Forelimb muscle (tissue), 1 donor: ENCODE measurements at places on chromosomes 2 and 18. TPM values are rescaled to one million over a fixed set of nuclear protein-coding genes. Genes with fewer than 3 reads are reported as not detected.

GRCh38 chr2:72689579-72690195 is 136.1 kb downstream of the EXOC6B start:
- no peak for DNase-seq

GRCh38 chr2:199814817-199815211 is 36.2 kb downstream of the FTCDNL1 start:
- no peak for DNase-seq

GRCh38 chr18:33914399-33914798 is 310.3 kb downstream of the NOL4 start:
- no peak for DNase-seq

GRCh38 chr2:160784034-160784433 is 290.4 kb upstream of the RBMS1 start:
- DNase-seq: no peak

GRCh38 chr18:73908323-73908722 is 239.3 kb downstream of the FBXO15 start:
- peak; percentile 14 for DNase-seq

- DNase-seq: no peak
These were observed 51.5 kb upstream of the PHLPP1 start for GRCh38 chr18:62663731-62664336.

DNA sequence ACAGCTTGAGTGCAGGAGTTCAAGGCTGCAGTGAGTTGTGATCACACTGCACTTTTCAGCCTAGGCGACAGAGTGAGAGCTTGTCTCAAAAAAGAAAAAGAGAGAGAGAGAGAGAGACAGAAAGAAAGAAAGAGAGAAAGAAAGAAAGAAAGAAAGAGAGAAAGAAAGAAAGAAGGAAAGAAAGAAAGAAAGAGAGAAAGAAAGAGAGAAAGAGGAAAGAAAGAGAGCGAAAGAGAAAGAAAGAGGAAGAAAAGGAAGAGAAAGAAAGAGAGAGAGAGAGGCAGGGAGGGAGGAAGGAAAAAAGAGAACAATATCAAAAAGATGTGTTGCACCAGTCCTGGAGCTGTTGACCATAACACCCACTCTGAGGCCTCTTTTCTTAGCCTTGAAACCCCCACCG is 89.8 kb upstream of the MBOAT2 start:
- no peak for DNase-seq

GRCh38 chr2:149451417-149452165 is 121.2 kb downstream of the LYPD6 start:
- no peak for DNase-seq

- no peak for DNase-seq
These were observed 25.0 kb upstream of the PPM1B start for GRCh38 chr2:44143701-44144100.

- no peak for DNase-seq
These were observed 40.0 kb upstream of the SULT1C3 start for GRCh38 chr2:108199726-108200125.

DNA sequence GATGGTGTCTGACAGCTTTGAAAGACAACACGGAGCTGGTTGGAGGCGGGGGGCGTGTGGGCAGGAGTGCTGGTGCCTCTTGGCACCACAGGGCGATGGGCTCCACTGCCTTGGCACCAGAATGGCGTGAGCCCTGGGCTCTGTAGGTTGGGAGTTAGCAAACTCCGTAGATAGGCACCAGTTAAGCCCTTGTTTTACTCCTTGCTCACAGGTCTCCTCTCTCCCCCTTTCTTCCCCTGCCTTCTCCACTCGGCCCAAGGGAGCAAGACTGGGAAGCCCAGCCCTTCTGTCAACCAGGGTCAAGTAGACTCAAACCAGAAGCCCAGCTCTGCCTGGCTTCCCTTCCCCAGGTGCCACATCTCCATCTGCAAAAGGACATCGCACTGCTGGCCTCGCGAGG is 281.7 kb upstream of the ID2 start:
- no peak for DNase-seq

- no peak for DNase-seq
These were observed 291.8 kb downstream of the ICOS start for GRCh38 chr2:204228169-204228886.

DNA sequence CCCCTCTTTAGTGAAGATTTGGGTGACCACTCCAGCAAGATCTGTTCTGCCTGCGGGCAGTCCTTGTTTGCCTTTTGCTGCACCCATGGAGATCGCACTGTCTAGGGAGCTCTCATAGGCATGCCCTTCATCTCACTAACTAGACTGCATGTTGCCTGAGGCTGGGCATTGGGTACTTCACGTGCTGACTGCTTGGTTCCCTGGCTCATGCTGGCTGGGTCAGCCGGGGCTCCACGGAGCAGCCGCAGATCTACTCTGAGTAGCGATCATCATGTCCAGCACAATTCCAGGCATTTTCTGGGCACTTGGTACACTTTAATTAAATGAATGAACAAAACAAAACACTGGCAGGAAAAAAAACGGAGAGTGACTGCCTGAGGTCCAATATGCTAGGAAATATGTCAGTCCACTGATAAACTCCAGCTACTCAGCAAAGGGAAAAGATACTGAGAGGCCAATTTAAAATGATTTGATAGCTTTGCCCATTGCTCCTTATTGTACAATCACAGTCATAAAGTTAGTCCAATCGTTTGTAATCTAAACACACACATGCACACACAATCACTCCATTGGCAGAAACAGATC is 220.3 kb downstream of the C1D start:
- DNase-seq: no peak

GRCh38 chr2:114007436-114007835 is 117.5 kb downstream of the ACTR3 start:
- DNase-seq: no peak

- DNase-seq: no peak
These were observed 180.8 kb downstream of the SLC8A1 start for GRCh38 chr2:40271094-40271493.

GRCh38 chr2:70947556-70948184 is 12.0 kb downstream of the ATP6V1B1 start:
- no peak for DNase-seq

GRCh38 chr2:156189584-156189983 is 142.9 kb downstream of the NR4A2 start:
- no peak for DNase-seq

GRCh38 chr2:46002507-46002883 is 294.7 kb upstream of the EPAS1 start:
- DNase-seq: no peak

DNA sequence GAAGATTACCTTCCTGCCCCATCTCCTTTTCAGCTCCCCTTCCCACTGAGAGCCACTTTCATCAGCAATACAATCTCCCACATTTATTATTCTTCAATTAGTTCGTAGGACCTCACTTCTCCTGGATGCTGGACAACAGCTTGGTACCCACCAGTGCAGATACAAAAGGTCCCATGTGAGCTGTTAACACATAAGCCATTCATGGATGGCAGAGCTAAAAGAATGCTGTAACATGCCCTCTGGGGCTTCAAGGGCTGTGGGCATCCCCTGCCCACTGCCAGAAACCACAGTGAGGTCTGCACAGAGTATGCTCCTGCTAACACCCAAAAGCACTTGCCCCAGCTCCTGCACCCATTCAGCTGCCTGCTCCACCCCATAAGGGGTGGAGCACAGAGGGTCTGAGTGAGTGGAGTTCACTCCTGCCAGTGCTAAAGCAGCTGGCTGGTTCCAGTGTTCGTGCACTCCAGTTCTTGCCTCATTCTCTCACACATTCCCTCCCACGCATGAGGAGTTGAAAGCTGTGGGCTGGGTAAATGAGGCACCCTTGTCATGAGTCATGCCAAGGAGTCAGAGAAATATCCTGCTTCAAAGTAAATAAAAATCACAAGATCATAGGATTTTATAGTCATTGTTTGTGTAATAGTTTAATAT is 305.9 kb upstream of the TMEFF2 start:
- no peak for DNase-seq

DNA sequence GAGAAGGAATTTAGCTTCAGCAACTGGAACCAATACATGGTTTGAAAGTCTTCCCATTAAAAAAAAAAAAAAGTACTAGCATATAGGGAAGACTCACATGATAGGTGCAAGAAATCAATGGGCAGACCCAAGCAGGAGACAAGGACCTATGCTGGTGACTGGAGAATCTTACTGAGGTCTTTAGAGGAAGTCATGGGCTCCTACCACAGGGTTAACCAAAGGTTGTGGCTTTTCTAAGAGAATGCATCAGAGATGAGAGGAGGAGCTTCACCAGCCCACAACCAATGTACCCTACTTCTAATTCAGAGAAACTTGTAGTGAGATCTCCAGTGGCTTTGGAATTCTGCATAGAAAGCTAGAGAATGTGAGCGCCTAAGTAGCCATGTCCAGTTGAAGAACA is 207.4 kb downstream of the NCKAP5 start:
- no peak for DNase-seq

DNA sequence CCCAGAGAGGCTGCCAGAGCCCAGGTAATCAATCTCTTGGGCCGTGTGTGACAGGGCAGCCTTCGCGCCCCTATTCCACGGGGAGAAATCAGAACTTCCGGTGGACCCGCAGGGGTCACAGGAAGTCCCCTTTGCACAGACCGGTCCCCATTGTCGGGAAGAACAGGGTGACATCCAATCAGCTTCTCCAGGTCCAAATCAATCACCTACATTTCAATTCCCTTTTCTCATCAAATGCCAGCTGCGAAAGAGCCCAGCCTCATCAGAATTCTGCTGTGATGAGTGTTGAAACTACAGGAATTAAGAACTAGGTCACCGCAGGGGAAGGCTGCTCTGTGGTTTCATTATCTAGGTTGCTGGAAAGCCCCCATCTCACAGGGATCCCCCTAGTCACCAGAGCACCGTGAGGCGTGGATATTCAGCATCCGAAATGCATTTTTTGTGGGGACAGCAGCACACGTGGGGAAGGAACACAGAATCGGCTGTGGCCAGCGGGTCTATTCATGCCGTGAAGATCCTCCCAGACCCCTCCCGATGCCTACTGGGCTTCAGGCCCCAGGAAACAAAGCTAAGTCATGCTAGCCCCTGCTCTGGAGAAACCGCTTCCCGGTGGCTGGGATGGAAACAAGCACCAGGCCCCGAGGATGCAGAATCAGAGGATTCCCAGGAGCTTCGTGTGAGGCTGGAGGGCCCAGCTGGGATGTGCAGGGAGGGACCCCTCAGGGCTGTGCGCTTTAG is 193.7 kb upstream of the ID2 start:
- no peak for DNase-seq

- no peak for DNase-seq
These were observed 663.3 kb upstream of the ACVR2A start for GRCh38 chr2:147181351-147182029.

PLB1 gene
- polyA plus RNA-seq: 2.0 TPM

RAPGEF4 gene
- polyA plus RNA-seq: 2.4 TPM

GPR45 gene
- not detected for polyA plus RNA-seq

OTOS gene
- polyA plus RNA-seq: not detected

CCDC138 gene
- polyA plus RNA-seq: 3.7 TPM

ADD2 gene
- polyA plus RNA-seq: 1.8 TPM
